ENCODE measurements at places on chromosomes 11 and 22.

- H3K27me3 ChIP-seq, result peaks cover 11% of the 10 kb centered on the region
- DNase-seq, result no peak
- no peaks in the 10 kb centered on the region for H3K36me3 ChIP-seq
- H3K4me1 ChIP-seq, result peaks cover 4% of the 10 kb centered on the region
These were observed 2.4 kb downstream of the CSDC2 start for GRCh38 chr22:41563051-41563711.

- no peak overlapping the region for H3K27ac ChIP-seq
- no peaks in the 10 kb centered on the region for H3K36me3 ChIP-seq
- peaks cover 5% of the 10 kb centered on the region for H3K27me3 ChIP-seq
- no peak for DNase-seq
- H3K4me3 ChIP-seq, result no peak overlapping the region
- H3K4me1 ChIP-seq, result no peaks in the 10 kb centered on the region
These were observed 31.3 kb downstream of the MTNR1B start for GRCh38 chr11:93000511-93001476.

DNA sequence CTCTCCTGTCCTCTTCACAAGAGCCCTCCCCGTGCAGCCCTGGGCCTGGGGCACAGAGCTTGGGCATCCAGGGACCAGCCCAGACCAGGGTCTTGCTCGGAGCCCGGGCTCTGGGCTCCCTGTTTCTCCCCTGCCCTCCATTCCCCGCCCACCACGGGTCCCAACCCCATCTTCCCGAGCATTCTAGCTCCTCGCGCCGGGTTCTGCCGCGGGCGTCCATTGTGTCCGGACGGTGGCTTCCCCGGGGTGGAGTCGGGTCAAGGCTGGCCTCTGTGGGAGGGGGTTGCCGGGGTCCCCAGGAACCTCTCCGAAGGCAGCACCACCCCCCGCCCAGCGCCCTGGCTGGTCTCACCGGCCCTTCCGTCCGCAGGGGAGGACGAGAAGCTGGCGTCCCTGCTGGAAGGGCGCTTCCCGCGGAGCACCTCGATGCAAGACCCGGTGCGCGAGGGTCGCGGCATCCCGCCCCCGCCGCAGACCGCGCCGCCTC, 18.1 kb upstream of the ACR start:
- H3K36me3 ChIP-seq, result no peaks in the 10 kb centered on the region
- no peak overlapping the region for H3K4me3 ChIP-seq
- no peak for DNase-seq

GRCh38 chr11:13595166-13595565, 73.3 kb upstream of the FAR1 start:
- H3K27me3 ChIP-seq, result peaks cover 4% of the 10 kb centered on the region
- H3K4me1 ChIP-seq, result no peaks in the 10 kb centered on the region
- no peak for DNase-seq
- H3K27ac ChIP-seq, result no peak overlapping the region
- no peak overlapping the region for H3K4me3 ChIP-seq

All from activated CD4-positive, alpha-beta T cell treated with anti-CD3 and anti-CD28 coated beads for 36 hours (primary cell).